ENCODE measurements at places on chromosomes 1 and 21.
A peak's percentile ranks its signal among the peaks of the same experiment; 100 is the strongest.

DNA sequence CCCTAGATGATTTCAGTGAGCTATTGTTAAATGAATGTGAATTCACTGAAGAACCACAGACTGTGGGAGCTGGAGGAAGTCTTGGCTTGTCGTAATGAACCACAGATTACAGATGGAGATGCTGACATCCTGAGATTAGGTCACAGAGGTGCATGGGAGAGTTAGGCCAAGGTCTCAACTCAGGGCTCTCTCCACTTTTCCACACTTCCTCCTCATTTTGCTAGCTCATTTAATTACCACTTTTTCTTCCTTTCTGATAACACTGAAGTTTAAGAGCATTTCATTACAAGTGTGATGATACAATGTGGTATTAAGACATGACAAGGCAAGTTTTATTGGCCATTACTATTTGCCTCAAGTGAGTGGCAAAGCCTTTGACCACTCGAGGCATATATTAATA lies 30.8 kb downstream of the ST6GALNAC3 start:
- DNase-seq = no peak

DNA sequence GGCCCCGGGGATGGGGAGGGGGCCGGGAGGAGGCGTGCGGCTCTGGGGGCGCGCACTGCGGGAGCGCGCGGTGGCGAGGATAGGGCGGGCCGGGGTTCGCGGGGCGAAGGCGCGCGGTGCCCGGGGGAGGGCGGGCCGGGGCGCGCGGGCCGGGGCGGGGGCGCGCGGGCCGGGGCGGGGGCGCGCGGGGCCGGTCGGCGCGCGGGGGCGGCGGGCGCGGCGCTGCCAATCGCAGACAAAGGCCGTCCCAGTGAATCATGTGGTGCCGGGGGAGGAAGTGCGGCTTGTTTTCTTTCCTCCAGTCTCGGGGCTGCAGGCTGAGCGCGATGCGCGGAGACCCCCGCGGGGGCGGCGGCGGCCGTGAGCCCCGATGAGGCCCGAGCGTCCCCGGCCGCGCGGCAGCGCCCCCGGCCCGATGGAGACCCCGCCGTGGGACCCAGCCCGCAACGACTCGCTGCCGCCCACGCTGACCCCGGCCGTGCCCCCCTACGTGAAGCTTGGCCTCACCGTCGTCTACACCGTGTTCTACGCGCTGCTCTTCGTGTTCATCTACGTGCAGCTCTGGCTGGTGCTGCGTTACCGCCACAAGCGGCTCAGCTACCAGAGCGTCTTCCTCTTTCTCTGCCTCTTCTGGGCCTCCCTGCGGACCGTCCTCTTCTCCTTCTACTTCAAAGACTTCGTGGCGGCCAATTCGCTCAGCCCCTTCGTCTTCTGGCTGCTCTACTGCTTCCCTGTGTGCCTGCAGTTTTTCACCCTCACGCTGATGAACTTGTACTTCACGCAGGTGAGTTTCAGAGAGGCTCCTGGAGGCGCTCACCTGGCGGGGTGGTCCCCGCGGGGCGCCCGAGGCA lies at the start of gene GPR137B:
GPR137B (plus strand) TSS at position 287 of the 851 bp plus-strand sequence; CDS start at position 371, 84 bp downstream.
- peak; percentile 55 for DNase-seq

DNA sequence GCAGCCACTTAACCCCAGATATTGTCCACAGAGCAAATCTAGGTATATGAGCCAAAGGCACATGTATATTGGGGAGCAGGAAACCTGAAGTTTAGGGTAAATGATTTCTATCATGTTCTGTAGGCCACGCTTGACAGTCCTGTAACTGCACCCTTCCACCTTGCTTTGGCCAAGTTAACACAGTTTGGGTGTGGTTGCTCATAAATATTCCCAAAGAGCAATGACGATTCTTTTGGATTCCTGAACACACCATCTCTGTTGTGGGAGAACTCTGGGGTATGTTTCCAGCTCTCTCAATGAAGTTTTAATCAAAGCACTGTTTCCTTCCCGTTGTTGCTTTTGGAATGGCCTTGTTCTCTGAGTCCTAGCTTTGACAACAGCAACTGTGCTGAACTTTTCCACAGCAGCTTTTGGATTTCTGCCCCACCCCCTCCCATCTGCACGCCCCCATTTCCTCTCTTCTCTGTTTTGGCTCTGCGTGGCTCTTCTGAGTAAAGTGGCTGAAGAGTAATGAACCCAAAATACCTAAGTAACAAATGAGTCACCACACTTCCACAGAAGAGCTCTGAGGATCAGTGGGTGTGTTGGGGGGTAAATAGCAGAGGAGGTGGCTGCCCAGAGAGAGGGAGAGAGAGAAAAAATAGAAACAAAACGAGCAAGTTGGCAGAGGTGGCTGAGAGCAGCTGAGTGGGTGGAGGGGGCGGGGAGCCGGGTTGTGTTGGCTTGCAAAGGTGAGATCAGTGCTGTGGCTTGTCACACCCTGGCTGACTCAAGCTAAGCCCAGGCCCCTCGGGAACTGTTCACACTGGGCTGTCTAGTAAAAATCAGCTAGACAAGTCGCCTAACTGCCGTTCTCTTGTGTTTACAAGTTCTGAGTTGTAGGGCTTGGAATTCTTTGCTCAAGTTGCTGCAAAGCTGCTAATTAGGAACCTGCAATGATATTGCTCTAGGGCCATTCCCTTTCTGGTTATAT lies 26.9 kb upstream of the RAP1A start:
- DNase-seq = peak; percentile 85

- no peak for DNase-seq
Observed at GRCh38 chr21:46219591-46220239, 8.9 kb downstream of the LSS start.

DNA sequence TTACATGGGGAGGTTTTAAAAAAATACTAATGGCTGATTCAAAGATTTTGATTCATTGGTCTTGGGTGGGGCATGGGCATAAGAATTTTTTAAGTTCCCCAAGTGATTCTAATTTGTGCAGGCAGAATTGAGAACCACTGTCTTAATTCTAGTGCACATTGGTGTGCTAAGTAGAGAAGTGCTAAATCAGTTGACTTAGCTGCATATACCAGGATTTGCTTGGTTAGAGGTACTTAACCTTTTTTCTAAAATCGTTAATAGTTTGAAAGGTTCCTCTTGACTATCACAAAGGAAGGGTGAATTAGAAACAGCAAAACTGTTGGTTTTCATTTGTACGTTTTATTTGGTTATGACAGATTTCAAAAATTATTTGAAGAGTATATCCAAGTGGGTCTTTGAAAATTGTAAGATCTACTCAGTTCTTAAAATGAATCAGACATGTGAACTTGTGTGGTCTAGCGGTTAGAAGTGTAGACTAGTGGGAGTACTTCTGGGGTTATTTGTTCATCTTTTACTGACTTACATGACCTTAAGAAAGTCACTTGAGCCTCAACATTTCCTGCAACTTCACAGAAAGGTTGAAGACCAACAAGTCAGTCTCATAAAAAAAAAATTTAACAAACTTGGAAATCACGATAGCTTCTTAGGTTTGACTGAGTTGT lies 66.7 kb downstream of the RPAP2 start:
- no peak for DNase-seq
